ENCODE measurements at places on chromosomes 1 and 21.

GRCh38 chr1:76481672-76482071 lies 385.6 kb upstream of the ST6GALNAC5 start:
- no peak for DNase-seq

GRCh38 chr1:236148470-236148845 lies 6.1 kb downstream of the GPR137B start:
- no peak for DNase-seq

- DNase-seq, result no peak
Observed at GRCh38 chr1:53984726-53985125, 33.3 kb downstream of the LDLRAD1 start.

DNA sequence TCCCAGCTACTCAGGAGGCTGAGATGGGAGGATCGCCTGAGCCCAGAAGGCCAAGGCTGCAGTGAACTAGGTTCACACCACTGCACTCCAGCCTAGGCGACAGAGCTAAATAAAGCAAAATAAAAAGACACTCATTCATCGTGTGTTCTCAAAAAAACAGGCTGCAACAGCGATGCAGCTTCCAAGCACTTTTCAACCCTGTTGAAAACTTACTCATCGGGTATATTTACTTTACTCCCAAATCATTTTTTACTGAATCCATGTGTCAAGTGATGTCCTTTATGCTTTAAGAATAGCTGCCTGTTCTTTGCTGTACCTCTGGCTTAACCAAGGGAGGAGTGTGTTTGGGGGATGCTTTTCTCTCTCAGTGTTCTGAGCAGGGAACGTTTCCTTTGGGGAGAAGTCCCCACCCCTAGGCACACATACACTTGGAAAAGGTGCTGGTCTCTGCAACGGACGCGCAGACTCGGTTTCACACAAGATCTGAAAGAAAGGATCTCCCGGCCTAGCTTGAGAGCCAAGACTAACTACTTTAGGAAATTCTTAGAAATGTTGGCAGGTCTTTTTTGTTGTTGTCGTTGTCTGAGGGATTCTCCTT lies 1.4 kb downstream of the MAP1LC3C start:
- DNase-seq, result no peak

- no peak for DNase-seq
Observed at GRCh38 chr1:169488157-169488556, 2.4 kb upstream of the SLC19A2 start.

- DNase-seq, result peak; percentile 86
Observed at GRCh38 chr1:12075195-12076114, 12.4 kb downstream of the TNFRSF8 start.

DNA sequence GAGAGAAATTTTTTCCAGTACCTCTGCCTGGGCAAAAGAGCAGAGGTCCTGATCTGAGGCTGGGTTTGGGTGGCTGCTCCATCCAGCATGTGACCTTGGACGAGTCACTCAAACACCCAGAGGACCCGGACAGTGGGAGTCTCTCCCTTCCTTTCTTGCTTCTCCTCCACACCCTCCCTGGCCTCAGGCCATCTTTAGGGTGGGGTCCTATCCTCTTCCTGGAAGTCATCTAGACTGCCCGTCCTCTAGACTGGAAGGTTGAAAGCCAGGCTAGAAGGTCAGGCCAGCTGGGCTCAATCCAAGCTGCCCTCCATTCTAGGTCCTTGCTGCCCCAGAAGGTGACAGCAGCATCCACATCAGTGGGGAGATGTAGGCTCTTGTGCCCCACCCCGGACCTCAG lies 599.5 kb downstream of the MATN1 start:
- DNase-seq, result no peak

DNA sequence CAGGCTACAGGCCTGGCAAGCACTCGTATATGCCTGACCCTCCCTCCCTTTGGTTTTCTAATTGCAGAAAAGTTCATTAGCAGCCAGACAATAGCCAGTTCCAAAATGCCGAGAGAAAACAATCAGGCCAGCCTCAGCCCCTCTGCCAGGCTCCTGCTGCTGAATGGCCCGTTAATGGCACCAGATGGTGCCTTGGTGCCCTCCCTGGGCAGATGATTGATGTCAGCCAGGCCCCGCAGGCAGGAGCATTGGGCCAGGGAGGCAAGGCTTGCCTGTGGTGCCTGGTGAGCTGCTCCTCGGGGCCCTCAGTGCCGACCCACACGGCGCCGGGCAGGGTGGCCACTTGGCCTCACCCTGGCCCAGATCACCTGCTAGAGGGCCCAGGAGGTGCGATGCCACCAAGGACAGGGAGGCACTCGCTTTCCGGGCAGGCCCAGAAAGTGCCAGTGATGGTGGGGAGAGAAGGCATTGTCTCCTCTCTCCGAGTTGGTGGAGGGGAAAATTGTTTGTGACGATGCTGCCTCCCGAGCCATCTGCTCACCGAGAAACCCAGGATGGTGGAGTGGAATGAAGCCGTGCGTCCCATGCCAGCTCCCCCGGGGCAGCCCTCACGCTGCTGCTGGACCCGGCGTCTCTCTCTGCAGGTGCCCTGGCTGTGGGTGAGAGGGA lies 28.1 kb downstream of the QSOX1 start:
- no peak for DNase-seq

- DNase-seq, result peak; percentile 51
Observed at GRCh38 chr1:28801461-28801860, 10.5 kb upstream of the OPRD1 start.

DNA sequence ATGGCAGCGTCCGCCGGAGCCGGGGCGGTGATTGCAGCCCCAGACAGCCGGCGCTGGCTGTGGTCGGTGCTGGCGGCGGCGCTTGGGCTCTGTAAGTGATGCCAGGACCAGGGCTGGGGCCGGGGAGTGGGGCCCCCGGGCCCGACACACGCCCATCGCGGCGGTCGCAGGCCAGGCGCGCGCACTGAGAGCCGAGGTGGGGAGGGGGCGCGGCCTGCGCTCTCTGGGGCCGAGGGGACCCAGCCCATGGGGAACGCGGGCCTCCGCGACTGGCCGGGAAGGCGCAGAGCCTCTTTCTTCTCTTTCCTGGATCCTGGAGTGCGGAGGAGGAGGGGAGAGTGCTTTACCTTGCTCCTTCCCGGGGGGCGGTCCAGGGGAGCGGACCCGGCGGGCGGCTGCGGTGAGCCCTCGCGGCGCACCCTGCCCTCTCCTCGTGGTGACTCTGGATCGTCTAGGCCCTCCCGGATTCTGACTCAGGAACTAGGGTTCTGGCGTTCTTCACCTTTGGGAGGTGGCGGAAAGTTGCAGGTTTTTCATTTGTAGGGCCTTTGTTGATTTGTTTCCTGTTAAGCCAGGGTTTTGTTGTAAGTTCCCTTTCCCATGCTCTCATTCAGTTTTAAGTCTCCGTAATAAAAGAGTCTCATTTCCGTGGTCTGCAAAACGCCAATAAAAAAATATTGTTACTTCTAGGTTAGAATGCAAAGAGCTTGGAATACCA lies 529 bp downstream of the MPZL1 start:
- DNase-seq, result no peak

DNA sequence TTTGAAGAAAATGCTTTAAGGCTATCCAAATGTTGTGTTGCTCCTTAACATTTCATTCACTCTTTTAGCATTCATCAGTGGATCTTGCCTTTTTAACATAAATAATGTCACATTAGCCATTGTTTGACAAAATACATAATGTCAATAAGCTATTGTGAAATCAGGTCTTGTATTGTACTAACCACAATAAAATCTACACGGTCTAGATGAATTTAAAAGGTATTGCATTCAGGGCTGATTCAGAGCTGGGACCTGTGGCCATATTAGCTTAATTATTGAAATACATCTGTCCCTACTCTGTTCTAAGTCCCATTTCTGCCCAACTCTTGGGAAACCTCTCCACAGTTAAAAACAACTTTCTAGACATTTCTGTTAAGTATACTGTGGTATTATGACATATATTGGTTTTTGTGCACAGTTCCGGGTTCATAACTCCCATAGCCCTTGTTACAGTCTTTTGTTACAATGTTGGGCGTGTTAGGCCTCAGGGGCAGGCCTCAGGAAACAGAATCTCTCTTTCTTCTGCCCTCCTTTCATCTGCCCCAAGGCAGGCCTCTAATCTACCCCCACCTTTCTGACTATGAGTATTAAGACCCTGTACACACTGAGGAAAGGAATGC lies 44.7 kb upstream of the CITED4 start:
- no peak for DNase-seq

GRCh38 chr1:6259491-6260362 lies 1.2 kb downstream of the GPR153 start:
- peak; percentile 80 for DNase-seq

All from ELF-1 (cell line).